Midbrain (tissue), 1 donor: ENCODE measurements at places on chromosomes 12 and 14.

DNA sequence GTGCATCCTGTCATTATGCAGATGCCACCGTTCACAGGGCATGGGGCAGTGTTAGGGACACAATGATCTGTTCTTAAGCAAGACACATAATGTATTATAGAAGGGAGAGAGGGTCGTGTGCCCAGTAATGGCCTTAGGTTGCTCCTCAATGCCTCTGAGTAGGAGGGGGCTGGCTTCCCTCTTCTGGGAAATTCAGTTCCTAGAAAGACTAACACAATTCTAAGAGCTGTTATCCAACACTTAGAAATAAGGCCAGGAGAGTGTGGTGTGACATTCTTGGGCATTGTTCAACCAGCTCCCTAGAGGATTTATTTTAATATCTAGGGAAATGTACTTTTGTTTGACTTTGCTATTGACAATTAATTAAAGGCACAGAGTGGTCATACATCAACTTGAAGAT lies 118.5 kb downstream of the ADCK1 start:
- no peak for DNase-seq

- no peak for DNase-seq
Measured at GRCh38 chr14:36498938-36499337, 21.1 kb downstream of the NKX2-1 start.

DNA sequence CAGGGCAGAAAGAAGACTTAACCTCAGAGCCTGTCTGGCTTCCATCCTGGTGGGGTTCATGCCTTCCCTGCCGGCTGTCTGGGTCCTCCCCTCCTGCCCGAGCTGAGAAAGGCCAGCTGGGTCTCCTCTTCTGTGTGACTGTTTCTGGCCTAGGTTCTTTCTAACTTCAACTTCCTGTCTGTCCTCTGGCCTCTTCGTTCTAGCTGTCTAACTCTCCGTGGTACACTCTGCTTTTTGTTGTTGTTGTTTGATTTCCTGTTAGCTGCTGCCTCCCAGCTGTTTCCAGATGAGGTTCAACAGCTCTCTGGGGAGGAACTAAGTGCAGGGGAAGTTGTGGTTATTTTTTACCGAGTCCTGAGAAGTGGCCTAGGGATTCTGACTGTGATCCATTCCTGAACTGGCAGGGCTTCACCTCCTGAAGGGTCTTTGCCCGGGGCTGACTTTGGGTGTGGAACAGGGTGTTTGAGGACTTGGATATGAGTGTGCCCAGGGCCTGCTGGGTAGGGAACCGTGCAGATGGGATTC lies 3.2 kb downstream of the MLXIP start:
- peak; percentile 33 for DNase-seq

DNA sequence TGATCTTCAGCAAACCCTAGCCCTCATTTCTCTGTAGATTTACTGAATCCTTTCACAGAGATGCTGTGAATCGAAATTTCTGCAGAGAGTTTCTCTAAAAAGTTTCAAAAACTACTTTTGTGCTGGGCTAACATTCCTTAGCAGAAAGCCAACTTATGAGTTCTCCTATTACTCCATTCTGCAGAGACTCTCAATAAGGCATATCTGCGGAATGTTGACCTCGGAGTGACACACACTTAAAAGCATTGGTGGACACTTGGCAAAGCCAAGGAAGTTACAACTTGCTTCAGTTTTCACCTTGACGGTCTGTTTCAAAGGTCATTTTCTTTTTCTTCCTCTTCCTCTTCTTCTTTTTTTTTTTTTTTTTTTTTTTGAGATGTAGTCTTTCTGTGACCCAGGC lies 75.8 kb downstream of the WIF1 start:
- no peak for DNase-seq

DNA sequence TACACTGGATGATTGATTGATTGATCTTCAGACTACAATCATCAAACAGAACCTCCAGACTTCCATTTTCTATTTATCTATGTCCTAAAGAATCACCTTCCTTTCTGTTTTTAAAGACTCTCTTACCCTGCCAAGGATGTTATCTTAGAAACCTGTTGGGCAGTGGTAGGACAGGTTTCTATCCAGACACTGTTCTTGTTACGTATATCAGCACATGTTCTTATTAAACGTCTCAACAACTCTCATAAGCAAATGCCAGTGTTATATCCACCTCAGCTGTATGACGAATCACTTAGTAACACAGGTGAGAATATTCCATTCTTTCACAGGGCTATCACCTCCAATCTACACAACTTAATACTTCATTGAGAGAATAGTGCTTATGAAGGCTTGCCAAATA lies 40.2 kb upstream of the RPL10L start:
- DNase-seq: no peak
